ENCODE measurements at places on chromosomes 4 and X. TPM values are rescaled to one million over a fixed set of nuclear protein-coding genes. Genes with fewer than 3 reads are reported as not detected.

RS1 gene
- total RNA-seq, result not detected

- no peak for DNase-seq
Observed at GRCh38 chr4:147717878-147718277, 14.0 kb upstream of the ARHGAP10 start.

- no peak for DNase-seq
Observed at GRCh38 chr4:128840711-128841318, 31.3 kb downstream of the JADE1 start.

DNA sequence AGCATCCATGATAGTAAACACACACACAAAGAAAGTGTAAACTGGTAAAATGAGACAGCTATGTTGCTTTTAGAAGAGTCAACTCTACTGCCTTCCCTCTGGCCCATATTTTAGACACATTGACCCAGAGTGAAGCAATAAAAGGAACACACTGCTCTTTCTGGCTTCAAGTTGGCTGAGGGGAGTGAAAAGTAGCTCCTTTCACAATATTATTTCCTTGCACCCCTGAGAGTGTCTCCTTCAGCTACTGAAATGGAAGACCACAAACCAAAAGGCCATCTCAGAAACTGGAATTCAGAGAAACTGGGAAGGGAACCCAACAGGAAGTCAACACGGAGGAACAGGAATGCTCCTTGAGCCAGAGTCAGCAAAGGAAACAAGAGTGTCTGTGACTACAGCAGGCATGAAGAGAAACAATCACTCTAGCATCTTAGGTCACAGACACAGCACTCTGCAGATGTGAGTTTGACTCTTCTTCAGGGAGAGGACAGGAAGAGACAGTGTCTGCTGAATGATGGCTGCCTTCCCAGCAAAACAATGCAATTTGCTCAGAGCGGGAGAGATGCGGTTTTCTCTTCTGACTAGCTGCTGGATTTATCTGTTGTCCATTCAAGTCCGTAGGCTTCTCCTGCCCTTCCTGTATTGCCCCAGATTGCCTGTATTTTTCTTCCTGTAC, 106.7 kb downstream of the SPATA18 start:
- no peak for DNase-seq

All from ureter (tissue), 1 donor.